ENCODE measurements at places on chromosomes 4 and X.

DNA sequence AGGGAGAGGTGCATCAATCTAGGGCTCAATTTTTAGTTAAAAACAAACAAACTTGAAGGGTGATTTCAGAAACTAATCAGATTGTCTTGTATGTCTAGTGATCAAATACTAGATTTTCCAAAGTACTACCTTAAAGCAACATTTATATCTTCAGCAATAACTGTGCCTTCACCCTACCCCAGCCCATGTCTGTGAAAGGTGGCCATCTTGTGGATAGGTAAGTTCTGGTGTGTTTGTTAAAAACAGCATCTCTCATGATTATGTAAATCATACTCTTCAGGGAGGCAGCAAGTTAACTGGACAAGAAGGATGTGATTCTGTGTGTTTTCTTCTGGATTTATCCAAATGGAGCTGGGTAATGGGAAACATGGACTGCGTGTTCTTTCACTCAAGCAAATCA, 81.4 kb upstream of the ACSL1 start:
- DNase-seq, result no peak

- DNase-seq, result peak; percentile 18
These were observed 2661.6 kb downstream of the PCDH7 start for GRCh38 chr4:33381816-33382215.

DNA sequence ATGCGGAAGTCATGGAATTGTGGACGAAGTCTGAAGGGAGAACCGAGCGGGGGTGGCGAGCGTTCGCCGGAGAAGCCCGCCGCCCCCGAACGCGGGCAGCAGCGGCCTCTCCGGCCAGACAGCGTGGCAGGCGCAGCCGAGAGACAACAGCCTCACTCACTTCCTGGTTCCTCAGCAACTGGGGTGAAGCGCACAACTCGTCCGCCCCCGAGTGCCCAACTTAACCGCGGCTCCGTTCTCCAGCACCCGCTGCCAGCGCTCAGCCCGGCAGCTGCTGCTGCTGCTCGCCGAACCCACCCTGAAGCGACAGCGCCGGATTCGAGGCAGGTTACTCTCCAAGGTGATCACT, 68.0 kb downstream of the NOCT start:
- no peak for DNase-seq

- DNase-seq, result no peak
These were observed 2.3 kb downstream of the CXCL8 start for GRCh38 chr4:73742490-73743160.

DNA sequence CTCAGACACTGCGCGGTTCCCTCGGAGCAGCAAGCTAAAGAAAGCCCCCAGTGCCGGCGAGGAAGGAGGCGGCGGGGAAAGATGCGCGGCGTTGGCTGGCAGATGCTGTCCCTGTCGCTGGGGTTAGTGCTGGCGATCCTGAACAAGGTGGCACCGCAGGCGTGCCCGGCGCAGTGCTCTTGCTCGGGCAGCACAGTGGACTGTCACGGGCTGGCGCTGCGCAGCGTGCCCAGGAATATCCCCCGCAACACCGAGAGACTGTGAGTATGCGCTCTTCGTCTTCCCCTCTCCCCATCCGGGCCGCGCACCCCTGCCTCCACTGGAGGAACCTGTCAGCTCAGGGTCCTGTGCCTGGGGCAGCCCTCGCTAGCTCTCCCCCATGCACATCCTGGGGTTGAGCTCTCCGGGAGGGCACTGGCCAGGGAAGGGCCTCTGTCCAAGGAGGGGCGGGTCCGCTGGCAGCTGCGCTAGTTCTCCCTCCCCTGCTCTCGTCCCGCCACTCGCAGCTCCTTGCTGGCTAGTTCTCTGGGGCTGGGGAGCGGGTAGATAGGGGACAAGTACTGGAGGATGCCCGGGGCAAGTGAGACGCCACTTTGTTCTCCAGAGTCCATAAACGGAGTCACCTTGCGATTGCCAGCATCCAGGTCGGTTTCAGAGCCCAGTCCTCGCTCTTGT, 2.2 kb downstream of the SLIT2 start:
- no peak for DNase-seq

GRCh38 chrX:72714478-72714916, 391 bp upstream of the PHKA1 start:
- DNase-seq, result peak; percentile 16

- no peak for DNase-seq
These were observed 131.8 kb downstream of the AFF1 start for GRCh38 chr4:87066403-87067123.

DNA sequence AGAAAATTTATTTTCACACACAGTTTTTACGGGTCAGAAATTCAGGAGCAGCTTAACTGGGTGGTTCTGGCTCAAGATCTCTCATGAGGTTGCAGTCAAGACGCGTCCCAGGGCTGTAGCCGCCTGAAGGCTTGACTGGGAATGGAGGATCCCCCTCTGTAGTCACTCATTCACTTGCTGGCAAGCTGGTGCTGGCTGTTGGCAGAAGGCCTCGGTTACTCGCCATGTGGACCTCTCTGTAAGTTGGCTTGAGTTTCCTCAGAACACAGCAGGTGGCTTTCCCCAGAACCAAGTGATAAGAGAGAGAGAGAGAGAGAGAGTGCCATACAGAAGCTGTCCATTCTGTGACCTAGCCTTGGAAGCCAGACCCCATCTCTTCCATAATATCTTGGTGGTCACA, 132.8 kb downstream of the DCLK2 start:
- DNase-seq, result no peak

DNA sequence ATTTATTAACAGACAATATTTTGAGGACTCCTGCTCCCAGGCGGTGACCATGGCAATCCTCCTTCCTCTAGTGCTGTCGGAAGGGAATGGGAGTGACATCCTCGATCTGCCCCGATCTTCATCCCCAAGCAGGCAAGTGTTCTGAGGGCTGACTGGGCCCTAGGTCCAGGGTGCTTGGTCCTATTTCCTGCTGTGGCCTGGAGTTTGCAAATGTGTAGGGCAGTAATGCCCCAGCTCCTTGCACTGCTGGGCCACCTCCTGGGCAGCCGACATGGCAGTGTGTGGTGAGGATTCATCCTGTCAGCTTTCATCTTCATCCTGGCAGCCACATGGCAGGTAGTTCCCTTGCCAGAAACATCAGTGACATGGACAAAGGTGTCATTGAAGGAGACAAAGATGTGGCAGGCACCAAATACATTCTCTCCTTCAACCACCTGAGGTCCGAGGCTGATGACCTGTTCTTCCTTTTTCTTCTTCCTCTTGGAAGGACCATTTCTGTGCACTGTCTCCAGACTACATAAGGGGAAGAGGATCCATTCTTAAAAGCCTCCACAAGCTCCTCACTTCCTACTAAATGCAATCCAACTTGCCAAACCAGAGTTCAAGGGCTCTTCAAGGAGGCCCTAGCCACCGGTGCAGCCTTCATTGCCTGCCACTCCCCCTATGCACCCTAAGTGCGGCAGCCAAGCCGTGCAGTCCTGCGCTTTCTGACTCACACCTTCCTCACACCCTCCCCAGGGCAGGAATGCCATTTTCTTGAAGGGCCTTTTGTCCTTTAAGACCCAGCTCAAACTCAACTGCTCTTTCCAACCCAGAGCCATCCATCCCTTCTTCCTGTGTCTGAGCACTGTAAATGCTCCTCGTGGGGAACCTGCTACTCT, 65.7 kb downstream of the TMEM154 start:
- no peak for DNase-seq

- DNase-seq, result no peak
These were observed 240.2 kb upstream of the F9 start for GRCh38 chrX:139290310-139290709.

DNA sequence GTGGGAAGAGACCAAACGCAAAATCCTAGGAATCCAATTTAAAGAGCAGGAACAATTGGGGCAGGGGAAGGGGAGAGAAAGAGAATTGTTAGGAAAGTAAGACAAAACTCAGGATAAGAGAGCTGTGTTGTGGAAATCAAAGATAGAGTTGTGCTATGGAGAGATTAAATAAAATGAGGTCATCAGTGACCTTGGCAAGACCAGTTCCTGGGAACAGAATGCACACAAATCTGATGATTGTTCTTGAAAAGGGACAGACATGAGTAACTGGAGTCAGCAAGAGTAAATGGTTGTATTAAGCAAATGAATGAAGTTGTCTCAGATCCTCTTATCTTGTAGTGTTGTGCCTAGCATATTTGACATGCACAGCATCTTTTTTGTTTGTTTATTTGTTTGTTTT, 267.4 kb downstream of the IL1RAPL1 start:
- DNase-seq, result no peak

- DNase-seq, result no peak
These were observed 125.6 kb downstream of the ARHGAP24 start for GRCh38 chr4:85600501-85600900.

GRCh38 chrX:53376888-53377287, 45.6 kb downstream of the SMC1A start:
- DNase-seq, result no peak

GRCh38 chr4:57233386-57233785, 123.2 kb upstream of the IGFBP7 start:
- DNase-seq, result no peak

DNA sequence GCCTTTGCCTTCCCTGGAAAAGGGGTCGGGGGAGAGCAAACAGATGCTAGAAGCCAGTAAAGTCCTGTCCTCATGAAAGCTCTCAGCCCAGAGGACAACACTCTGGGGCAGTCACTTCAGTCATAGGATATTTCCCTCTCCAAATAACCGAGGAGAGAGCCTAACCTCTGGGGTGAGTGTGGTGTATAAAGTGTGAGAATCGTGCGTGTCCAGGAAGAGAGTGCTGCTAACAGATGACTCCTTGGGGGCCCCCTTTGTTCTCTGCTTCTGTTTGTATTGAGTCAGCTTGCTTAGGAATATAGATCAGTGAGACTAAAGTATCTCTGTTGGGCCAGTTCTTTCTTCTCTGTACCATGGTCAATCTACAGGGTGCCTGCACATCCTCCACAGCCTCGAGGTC, 247.2 kb downstream of the PALLD start:
- no peak for DNase-seq

DNA sequence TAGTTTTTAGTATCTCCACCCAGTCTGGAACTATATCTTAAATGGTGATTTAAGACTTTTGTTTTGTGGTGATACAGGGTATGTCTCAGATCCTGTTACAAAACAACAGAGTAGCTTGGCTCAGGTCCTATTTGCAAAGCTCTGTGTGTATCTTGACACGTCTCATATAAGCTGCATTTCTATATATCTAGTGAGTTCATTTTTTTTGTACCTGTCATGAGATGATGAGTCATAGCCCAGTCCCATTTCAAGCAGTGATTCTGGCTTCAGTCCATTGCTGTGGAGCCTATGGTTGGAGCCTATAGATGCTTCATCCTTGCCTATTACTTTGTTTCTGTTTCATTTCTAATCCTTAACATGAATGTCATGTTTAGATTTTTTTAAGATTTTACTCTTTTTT, 23.0 kb downstream of the GRXCR1 start:
- DNase-seq, result no peak

- DNase-seq, result no peak
These were observed 77.3 kb downstream of the PHEX start for GRCh38 chrX:22109442-22109841.

- DNase-seq, result no peak
These were observed 5.8 kb downstream of the CFAP99 start for GRCh38 chr4:2424581-2424980.

- no peak for DNase-seq
These were observed 59.1 kb downstream of the GALNT7 start for GRCh38 chr4:173227756-173228155.

DNA sequence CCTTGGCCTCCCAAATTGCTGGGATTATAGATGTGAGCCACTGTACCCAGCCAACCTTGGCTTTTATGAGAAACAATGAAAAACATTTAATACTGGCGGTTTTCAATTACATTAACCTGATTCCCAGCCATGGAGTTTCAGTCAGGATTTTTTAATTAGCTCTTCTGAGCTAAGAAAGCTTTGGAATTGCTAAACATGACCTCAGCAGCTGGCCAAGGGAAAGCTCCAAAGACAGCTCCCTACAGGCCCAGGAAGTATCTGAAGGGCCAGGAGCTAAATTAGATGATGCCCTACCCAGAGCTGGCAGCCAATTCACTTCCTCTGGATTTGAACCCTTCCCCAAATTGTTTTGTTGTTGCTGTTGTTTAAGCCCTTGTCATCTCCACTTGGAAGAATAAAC, 26.5 kb upstream of the FUNDC1 start:
- DNase-seq, result no peak

GRCh38 chr4:114034189-114034588, 54.7 kb upstream of the ARSJ start:
- DNase-seq, result no peak

DNA sequence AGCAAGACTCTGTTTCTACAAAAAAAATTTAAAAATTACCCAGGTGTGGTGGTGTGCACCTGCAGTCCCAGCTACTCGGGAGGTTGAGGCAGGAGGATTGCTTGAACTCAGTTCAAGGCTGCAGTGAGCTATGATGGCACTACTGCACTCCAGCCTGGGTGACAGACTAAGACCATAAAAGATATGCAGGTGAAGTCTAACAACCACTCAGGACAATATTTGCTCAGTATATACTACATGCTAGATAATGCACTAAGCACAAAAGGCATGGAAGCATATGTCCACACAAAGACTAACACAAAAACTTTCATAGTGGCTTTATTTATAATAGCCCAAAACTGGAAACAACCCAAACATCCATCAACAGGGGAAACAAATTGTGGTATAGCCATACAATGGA, 57.7 kb upstream of the TXK start:
- DNase-seq, result no peak

- peak; percentile 28 for DNase-seq
These were observed 5.6 kb upstream of the CT45A1 start for GRCh38 chrX:135707880-135708279.

GRCh38 chr4:77636902-77637301, 31.3 kb downstream of the CXCL13 start:
- DNase-seq, result no peak

- DNase-seq, result no peak
These were observed 295.4 kb upstream of the KLF3 start for GRCh38 chr4:38368613-38369012.

- no peak for DNase-seq
These were observed 277.0 kb downstream of the RAPGEF2 start for GRCh38 chr4:159379836-159380235.

- DNase-seq, result no peak
These were observed 82.2 kb downstream of the EFHC2 start for GRCh38 chrX:44261286-44261685.

- DNase-seq, result no peak
These were observed 1.6 kb downstream of the OPRPN start for GRCh38 chr4:70399319-70399718.

GRCh38 chr4:94452476-94453371, 982 bp downstream of the PDLIM5 start:
- DNase-seq, result no peak

GRCh38 chrX:21728276-21728968, 29.5 kb downstream of the SMPX start:
- no peak for DNase-seq
